Stimulated activated CD4-positive, alpha-beta T cell treated with anti-CD3 and anti-CD28 coated beads, Interleukin-12 subunit alpha, Interleukin-12 subunit beta, amount 100 ng/mL, for 4 hours (primary cell): ENCODE measurements at places on chromosomes 11 and 22.

DNA sequence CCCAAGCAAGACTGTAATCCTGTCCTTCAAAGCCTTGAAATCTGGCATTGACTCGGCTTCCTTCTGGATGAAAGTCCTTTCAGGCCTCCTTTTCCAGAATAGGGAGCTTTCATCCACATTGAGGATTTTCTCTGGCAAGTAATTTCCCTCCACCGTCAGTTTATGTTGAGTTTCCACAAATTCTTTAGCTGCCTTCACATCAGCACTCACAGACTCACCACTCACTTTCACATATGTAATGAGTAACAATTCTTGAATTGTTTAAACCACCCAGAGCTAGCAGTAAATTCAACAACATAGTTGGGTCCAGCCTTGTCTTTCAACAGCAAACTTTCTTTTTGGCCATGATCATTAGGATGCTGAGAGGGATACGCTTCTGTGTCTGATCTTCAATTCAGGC lies 84.3 kb upstream of the PRDM11 start:
- no peak for DNase-seq

- DNase-seq: no peak
These were observed 17.7 kb upstream of the TUB start for GRCh38 chr11:8063324-8063723.

DNA sequence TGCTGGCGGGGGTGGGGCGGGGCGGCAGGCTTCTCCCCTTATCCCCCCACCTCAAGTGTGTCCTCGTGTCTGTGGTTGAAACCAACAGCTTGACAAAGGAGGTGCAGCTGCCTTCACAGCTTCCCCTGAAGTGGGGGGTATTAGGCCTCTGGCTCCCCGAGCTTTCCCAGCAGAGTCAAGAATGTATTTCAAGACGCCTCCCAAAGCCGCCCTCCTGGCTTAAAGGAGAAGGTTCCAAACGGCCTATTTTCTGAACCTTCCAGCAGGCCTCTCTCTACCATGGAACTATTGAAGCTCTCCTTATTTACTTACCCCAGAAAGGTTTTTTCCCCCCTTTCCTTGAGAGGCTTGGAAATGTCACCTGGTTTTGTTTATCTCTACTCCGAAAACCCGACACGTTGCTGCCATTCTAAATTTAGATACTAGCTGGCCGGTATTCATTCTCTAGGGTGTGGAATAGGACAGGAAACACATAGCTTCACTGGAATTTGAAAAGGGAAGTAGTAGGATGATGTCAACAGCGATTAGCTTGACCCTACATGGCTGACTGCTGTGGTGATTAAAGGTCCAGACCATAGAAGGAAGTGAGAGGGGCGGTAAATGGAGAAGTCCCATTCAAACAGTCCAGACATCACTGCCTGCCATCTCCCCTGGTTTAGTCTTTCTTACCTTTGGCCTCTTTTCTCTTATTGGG lies 671 bp upstream of the PICALM start:
- DNase-seq: no peak

DNA sequence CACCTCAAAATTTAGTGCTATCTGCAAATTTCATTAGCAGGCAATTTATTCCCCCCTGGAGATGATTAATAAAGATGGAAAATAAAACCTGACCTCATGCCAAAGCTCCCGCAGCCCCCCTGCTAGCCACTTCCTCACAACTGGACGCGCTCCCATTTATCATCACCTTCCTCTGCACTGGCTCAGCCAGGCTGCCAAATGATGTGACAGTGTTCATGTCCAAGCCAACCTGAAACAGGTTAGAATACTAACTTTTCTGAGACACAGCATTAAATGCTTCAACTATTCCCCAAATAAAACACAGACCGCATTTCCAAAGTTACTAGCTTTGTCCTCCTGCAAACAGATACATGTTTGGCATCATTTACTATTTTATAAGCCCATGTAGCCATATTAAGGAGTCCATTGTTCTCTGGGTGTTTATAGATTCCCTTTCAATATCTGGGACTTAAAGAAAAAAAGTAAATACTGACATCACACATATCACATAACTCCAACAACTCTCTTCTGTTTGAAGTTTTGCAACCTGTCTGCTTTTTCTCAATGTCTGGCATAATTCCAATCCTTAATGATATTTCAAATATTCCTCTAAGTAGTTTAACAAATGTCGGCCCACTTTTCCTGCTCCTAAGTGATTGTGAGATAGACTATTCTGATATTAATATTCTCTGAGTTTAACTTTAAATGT lies 829.7 kb upstream of the FAT3 start:
- DNase-seq: no peak

- DNase-seq: no peak
These were observed at the start of gene SPATA19 for GRCh38 chr11:133845413-133845812. TSS of gene SPATA19 (minus strand) at chr11:133845513. CDS start at chr11:133845446, 67 bp downstream.

- no peak for DNase-seq
These were observed 251.0 kb upstream of the CCDC90B start for GRCh38 chr11:83537131-83537610.

- no peak for DNase-seq
These were observed 1228.0 kb downstream of the TBC1D22A start for GRCh38 chr22:47990481-47990880.

- no peak for DNase-seq
These were observed 13.8 kb downstream of the OSBP start for GRCh38 chr11:59601788-59602187.
